ENCODE measurements at places on chromosomes 16 and 17.
A peak's percentile ranks its signal among the peaks of the same experiment; 100 is the strongest.

- no peak for DNase-seq
Measured at GRCh38 chr17:57772774-57773173, 27.7 kb upstream of the CCDC182 start.

GRCh38 chr16:2985893-2986355 is 5.7 kb upstream of the PKMYT1 start:
- DNase-seq = no peak

- no peak for DNase-seq
Measured at GRCh38 chr17:74442670-74443515, 11.0 kb downstream of the GPRC5C start.

- DNase-seq = no peak
Measured at GRCh38 chr17:1067282-1067956, 70.5 kb downstream of the TIMM22 start.

DNA sequence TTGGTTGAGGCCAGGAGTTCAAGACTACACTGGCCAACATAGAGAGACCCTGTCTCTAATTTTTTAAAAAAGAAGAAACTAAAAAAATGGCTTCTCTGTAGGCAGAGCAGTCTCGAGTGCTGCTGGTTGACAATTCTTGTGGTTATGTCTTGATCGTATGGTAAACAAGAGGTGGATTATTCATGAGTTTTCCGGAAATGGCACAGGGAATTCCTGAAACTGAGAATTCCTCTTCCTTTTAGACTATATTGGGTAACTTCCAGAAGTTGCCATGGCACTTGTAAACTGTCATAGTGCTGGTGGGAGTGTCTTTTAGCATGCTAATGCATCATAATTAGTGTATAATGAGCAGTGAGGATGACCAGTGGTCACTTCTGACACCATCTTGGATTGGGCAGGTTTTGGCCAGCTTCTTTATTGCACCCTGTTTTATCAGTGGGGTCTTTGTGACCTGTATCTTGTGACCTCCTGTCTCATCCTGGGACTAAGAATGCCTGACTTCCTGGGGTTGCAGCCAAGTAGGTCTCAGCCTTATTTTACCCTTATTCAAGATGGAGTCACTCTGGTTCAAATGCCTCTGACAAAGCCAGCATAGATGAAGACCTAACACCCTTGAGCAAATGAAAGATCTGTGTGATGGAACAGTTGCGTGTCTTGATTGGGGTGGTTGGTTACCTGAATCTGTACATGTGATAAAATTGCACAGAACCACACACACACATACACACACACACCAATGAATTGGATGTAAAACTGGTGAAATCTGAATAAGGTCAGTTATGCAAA is 30.2 kb downstream of the BMERB1 start:
- DNase-seq = no peak

- DNase-seq = no peak
Measured at GRCh38 chr16:4057439-4057877, 58.8 kb downstream of the ADCY9 start.

DNA sequence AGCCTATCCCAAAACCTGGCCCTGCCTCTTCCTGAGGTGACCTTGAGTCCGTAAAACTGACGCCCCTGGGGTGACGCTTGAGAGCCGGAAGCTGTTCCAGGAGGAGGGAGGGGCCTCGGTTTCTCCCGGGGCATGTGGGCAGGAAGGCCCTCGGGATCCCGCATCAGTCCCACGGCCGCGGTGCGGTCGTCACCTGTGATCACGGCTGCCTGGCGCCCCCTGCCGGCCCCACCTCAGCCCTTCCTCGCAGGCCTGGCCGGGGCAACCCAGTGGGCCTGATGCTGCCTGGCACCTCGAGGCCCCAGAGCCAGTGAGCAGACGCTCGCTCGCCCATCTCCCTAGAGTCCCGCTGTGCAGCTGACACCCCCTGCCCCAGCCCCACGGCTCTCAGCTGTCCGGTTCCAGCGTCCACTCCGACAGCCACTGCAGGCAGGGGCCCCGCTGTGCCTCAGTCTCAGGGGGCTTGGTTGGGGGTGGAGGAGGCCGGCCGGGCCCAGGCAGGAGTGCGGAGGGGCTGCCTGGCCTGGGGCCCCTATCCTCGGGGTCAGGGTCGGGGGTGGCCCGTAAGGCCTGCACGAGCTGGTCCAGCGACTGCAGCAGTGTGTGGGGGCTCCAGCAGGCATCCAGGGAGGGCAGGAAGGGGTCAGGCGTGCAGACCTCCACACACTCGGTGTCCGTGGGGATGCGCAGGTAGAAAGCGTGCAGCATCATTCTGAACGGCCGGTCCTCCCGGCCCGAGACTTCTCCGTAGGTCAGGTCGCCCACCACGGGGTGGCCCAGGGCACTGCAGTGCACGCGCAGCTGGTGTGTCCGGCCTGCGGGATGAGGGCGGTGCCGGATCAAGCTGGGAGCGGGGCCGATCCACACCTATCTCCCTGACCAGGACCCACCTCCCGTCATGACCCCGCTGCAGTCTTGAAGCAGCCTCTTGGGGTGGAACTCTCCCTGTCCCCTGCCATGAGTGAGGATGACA is 2.3 kb downstream of the RPUSD1 start:
- no peak for DNase-seq

GRCh38 chr16:17345043-17345442 is 125.7 kb downstream of the XYLT1 start:
- DNase-seq = no peak

DNA sequence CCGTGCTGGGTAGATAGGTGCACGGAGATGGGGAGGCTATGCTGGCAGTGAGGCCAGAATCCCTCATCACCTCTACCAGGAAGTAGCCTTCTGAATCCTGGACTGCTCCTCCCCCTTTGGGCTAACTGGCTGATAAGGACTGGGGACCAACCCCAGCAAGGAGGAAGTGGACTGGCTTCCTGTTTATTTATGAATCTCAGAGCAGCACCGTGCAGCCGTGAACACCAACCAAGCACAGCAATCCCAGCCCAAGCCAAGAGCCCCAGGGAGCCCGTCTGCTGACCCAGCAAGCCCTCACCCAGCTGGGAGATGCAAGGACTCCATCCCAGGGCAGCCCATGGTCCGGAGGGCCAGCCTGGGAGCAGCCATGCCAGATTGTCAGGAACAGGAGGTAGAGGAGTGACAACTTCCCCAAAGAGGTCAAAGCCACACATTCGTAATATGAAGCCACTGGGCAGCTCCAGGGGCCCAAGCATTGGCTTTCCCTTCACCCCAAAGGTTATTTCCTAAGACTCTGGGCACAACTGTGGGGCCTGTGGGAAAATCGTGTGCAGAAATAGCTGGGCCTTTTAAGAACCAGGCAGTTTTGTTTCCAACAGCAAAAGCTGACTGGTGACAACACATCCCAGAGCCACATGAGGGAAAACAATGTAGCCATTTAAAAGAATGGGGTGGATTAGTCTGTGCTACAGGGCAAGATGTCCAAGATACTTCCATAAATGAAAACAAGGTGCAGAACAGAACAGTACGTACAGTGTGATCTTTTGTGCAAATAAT is 23.9 kb downstream of the PHB1 start:
- no peak for DNase-seq

DNA sequence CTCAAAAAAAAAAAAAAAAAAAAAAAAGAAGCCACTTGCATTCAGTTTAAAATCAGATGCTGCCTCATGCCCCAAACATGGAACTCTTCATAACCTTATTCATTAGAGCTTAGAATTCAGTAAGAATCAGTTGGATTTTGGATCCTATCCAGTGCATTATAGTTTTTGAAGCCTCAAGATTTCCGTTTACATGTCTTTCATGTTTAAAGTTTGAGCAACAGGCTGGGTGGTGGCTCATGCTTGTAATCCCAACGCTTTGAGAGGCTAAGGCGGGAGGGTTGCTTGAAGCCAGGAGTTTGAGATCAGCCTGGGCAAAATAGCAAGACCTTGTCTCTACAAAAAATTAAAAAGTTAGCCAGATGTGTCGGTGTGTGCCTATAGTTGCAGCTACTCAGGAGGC is 55.0 kb downstream of the SNTB2 start:
- no peak for DNase-seq

DNA sequence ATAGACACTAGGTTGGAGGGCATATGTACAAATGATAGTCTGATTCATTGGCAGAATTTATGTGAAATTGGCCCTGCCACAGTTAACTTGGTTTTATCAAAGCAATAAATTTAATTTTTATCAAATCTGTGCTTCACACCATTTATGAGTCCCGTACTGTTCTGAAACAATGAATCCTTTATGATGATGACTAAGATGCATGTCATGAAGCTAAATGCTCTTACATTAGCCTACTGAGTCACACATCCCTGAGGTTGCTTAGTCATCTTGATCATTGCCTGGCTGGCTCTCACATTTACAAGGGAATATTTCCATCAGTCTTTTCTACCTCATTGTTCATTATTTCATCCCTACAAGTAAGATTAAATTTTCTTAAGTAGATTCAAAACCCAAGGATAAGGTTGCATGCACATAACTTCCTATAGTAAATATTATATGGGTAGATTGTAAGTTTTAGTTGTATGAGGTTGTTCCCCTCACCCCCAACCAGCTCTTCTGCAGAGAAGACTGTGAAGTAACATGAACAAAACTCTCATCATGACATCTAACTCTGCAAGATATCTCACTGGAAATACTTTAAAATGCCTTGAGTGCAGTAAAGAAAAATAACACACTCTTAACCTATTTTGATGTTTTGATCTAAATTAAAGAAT is 170.7 kb downstream of the CYB561 start:
- no peak for DNase-seq

- DNase-seq = no peak
Measured at GRCh38 chr17:43615330-43616028, 46.2 kb downstream of the MEOX1 start.

DNA sequence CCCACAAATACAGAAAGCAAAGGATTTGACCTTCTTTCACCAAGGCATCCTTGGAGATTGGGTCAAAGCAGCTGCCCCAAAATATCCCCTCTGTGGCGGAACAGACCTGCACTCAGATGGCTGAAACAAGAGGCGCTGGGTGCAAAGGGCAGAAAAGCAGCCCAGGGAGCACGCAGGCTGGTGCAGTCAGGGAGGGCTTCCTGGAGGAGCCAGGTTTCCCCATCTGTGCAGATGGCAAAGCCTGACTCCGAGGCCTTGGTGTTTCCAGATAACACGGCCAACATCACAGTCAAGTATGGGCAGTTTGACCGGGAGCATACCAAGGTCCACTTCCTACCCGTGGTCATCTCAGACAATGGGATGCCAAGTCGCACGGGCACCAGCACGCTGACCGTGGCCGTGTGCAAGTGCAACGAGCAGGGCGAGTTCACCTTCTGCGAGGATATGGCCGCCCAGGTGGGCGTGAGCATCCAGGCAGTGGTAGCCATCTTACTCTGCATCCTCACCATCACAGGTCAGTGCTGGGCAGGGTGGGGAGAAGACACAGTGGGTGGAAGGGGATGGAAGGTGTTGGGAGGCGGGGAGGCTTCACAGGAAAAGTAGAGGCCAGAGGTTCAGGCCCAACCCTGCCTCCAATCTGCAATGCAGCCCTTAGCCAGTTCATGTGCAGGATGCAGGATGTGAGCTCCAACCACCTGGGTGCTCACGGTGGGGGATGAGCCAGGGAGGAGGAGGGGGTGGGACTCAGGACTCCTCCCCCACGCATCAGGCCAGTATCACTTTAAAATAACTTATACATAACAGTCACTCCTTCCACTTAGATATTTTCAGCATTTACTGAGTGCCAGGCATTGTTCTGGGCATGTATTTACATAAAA is 26.4 kb upstream of the BEAN1 start:
- DNase-seq = peak; percentile 69

GRCh38 chr17:9175700-9176467 is 154.6 kb downstream of the NTN1 start:
- no peak for DNase-seq

DNA sequence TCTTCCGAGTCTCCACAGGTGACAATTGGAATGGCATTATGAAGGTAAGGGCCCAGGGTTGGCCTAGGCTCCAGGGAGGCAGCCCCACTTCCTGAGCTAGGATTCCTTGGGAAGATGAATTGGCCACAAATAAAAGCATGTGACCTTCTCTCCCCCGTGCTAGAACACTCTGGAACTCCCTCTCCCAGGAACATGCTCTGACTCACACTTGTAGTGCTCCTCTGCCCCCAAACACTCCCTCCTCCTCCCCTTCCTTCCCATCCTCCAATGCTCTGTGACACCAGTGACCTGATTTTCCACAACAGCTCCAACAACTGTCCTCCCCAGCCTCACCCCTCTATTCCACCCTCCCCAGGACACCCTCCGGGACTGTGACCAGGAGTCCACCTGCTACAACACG is 16.4 kb upstream of the ABCC3 start:
- no peak for DNase-seq

DNA sequence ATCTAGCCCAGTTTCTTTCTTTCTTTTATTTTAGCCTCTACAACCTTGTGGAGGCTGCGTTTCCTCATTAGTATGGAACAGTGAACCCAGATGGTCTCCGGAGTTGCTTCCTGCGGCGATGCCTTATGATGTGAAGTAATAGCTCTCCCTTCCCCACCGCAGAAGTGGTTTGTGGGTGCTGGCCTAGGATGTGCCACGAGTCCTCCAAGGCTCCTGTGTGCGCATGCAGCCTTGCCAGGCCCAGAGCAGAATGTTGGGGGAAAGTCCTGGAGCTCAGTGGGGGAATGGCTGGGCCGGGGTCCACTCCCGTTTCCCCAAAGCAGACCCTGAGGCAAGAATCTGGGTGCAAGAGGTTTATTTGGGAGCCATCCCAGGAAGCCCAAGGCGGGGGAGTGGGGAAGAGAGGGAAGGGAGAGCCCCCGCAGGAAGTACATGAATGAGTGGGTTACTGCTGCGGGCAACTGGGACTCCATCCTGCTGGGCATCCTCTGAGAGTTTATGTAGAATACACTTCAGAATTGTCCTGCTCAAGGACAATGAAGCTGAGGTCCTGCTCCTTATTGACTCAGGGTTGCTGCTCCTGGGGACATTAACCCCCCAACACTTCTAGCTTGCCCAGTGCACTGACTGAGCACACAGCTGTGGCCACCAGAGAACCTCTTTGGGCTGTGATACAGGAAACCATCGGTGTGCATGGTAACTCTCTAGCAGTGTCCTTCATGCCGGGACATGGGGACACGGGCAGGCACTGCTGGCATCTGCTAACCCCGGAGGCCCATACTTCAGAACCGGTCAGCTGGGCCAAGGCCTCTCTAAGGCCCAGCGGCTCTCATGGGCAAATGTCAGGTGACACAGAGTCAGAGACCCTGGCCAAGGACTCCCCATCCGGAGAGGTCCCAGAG is 3.7 kb upstream of the HCRT start:
- no peak for DNase-seq

- no peak for DNase-seq
Measured at GRCh38 chr17:78771758-78772382, 10.2 kb downstream of the CYTH1 start.

DNA sequence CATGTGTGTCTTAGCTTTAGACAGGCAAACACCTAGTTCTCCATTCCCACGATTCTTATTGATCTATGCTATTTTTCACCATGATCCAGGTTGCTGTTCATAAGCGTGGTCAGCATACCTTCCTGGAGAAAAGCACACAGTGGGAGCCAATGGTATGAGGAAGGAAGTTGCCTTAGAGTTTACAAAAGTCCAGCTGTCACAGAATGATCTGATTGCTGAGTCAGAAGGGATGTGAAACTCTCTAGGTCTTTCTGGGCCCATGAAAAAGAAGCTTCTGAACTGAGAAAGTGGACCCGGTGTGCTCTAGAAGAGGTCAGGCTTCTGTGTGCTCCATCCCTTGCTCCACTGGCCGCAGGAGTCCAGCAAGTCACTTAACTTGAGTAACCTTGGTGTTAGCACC is 71.0 kb upstream of the CCL1 start:
- DNase-seq = no peak

- no peak for DNase-seq
Measured at GRCh38 chr16:69436896-69437295, 12.5 kb downstream of the CYB5B start.
